ENCODE measurements at places on chromosomes 7 and 10. TPM values are rescaled to one million over a fixed set of nuclear protein-coding genes. Genes with fewer than 3 reads are reported as not detected.
A peak's percentile ranks its signal among the peaks of the same experiment; 100 is the strongest.

- no peak for DNase-seq
Observed at GRCh38 chr7:119228482-119228881, 1004.0 kb downstream of the ANKRD7 start.

The TLX1 gene
- not detected for total RNA-seq

DNA sequence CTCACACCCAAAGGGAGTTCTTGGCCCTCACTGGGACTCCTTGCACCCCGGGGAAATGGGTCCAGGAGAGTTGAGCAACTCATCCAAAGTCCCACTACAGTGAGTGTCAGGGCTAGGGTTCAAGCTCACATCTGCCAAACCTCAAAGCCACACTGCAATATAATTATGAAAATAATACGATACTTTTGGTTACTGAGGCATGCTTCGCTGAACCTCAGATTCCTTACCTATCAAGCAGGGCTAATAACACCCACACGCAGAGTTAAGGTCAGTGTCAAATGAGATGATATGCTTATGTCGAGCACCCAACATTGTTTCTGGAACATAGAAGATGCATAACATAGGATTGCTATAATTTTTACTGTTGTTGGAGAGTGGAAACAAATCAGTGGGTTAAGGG is 58.2 kb downstream of the BPGM start:
- DNase-seq, result no peak

- no peak for DNase-seq
Observed at GRCh38 chr7:40192036-40192435, 57.2 kb downstream of the SUGCT start.

- peak; percentile 58 for DNase-seq
Observed at GRCh38 chr10:27241010-27241651, 534 bp upstream of the ACBD5 start.

GRCh38 chr7:95491634-95492314 is 6.0 kb downstream of the ASB4 start:
- DNase-seq, result no peak

The MOGAT3 gene
- total RNA-seq, result not detected
